Stimulated activated CD4-positive, alpha-beta T cell treated with anti-CD3 and anti-CD28 coated beads, Interleukin-2, amount 100 ng/mL, for 48 hours (primary cell): ENCODE measurements at places on chromosomes 7 and 10.
A peak's percentile ranks its signal among the peaks of the same experiment; 100 is the strongest.

GRCh38 chr7:123675181-123675473 is 19.5 kb downstream of the LMOD2 start:
- DNase-seq, result no peak

GRCh38 chr10:63994371-63994770 is 473.2 kb downstream of the REEP3 start:
- DNase-seq, result no peak

DNA sequence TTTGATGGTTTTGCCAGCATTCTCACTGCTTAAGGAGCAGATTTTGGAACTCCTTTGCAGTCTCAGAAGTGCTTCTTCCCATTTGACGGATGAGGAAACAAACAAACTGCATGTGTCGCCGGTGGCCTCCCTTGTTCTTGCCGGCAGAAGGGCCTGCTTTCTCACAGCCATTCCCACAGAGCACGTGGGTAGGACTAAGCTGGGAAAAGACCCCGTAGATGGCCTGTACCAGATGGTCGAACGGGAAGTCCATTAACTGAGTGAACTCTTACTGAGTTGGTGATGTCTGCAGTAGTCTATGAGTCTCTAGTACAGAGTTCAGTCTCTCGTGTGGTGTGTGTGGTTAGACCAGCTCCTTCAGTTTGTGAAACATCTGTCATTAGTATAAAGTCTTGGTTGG is 131.9 kb downstream of the TRRAP start:
- no peak for DNase-seq

- no peak for DNase-seq
Observed at GRCh38 chr10:113808168-113808567, 45.7 kb downstream of the DCLRE1A start.

- no peak for DNase-seq
Observed at GRCh38 chr10:118918116-118918515, 111.4 kb upstream of the NANOS1 start.

- DNase-seq, result no peak
Observed at GRCh38 chr10:13195016-13195415, 33.7 kb downstream of the MCM10 start.

GRCh38 chr7:15837306-15837950 is 150.9 kb upstream of the MEOX2 start:
- DNase-seq, result no peak

- no peak for DNase-seq
Observed at GRCh38 chr7:35251606-35252310, 2.1 kb downstream of the TBX20 start.

GRCh38 chr7:106597751-106598546 is 63.0 kb downstream of the CCDC71L start:
- no peak for DNase-seq

DNA sequence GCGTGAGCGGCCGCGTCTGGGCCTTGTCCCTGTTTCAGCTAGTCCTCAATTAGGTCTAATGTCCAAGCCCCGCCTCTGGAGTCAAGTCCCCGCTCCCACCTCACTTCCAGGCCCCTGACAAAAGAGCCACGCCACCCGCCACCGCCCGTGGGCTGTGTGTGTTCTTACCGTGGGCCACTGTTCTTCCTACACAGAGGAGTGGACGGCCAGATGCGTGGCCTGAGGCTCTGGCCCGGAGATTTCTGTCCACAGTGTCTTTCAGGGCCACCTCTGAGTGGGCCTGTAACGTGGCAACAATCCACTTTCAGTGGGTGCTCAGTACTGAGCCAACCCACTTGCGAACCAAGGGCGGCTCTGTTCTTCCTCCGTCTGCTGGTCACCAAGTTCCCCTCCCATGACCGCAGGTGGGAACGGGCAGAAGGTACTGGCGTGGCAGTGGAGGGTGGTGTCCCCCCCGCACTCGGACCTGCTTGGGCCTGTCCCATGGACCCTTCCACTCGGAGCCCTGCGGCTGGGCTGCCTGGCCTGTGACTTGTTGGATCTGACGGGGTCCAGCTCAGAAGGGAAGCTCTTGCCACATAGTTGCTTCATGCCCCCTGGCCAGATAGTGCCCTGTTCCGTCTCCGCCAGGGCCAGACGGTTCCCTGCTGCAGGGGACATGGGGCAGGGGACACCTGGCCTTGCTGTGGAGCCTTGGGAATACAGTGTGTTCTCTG is 15.0 kb upstream of the ZFAND2A start:
- no peak for DNase-seq

DNA sequence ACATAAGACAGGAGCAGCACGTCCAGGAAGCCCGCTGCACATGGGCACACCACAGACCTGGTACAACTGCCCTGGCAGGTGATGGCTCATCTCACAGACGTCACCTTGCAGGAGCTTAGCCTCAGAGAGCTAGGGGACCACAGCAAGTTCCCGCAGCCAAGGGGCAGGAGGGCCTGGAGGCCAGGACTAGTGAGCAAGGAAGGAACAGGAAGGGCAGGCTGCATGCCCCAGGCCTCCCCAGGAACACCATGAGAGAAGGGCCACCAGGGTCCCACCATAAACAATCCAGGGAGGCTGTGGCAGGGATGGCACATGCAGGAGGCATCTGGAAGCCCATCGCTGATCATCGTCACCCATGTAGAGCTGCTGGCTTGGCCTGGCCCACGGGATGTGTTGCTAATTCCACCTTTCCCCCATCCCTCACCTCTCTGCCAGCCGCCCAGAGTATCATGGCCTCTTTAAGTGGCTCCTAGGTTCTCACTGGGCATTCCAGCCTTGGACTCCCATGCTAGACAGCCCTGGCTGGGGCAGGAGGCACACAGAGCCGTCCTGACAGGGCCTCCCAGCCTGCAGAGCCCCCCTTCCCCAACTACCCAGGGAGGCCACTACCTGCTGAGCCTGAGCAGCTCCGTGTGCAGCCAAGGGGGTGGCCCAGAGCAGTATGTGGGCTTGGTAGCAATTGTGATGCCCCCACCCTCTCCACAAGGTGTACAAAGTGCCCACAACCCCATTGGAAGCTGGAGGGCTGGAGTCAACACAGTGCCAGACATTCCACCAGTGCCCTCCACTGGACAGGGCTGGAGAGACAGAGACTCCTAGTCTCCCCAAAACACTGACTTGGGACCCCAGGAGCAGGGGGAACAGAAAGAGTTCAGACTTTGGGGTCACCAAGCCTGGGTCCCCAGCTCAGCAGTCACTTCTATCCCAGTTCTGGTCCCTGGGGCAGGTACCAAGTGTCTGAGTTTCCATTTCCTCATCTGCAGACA is 35.5 kb downstream of the GRID1 start:
- no peak for DNase-seq

- DNase-seq, result no peak
Observed at GRCh38 chr7:876972-877311, 588 bp downstream of the GET4 start.

DNA sequence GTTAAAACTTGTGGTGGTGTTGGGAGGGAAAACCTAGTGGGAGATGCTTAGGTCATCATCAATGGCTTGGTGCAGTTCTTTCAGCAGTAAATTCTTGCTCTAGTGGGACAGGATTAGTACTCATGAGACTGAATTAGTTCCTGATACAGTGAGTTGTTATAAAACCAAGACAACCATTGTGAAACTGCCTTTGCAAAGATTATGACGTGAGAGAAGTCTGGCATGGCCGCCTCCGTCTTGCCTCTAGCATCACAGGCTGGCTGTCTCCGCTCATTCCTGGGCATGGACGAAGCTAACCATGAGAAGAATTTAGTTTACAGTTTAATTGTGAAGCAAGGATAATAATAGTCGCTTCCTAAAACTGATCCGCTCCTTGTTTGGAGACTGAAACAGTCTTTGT is 186.4 kb downstream of the KIF20B start:
- no peak for DNase-seq

- DNase-seq, result no peak
Observed at GRCh38 chr7:76191783-76192240, 9.9 kb upstream of the SRRM3 start.

GRCh38 chr7:144414815-144415214 is 11.3 kb upstream of the NOBOX start:
- DNase-seq, result no peak

- no peak for DNase-seq
Observed at GRCh38 chr10:109740436-109740835, 182.9 kb downstream of the XPNPEP1 start.

- DNase-seq, result no peak
Observed at GRCh38 chr10:51176976-51177695, 102.8 kb downstream of the PRKG1 start.

- no peak for DNase-seq
Observed at GRCh38 chr10:75355706-75356105, 45.9 kb downstream of the ZNF503 start.

GRCh38 chr10:132654708-132655661 is 117.4 kb downstream of the INPP5A start:
- DNase-seq, result peak; percentile 63

- peak; percentile 28 for DNase-seq
Observed at GRCh38 chr7:35624299-35625186, 70.4 kb downstream of the HERPUD2 start.

DNA sequence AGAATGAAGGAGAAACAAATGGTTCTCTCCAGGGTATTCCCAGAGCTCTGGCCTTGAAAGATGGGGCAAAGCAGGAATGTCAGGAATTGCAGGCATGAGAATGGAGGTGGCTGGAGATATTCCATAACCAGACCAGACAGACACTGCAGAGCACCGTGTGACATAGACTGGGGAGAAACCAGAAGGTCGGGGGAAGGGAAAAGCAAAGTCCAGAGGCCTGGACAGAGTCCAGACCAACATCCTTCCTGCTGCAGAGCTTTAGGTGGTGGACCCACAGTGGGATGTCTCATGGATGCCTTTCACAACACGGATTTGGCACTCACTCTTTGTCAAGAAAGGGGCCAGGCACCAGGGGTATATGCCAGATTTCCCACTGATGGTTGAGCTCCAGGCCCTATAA is 177.2 kb upstream of the INHBA start:
- DNase-seq, result no peak

DNA sequence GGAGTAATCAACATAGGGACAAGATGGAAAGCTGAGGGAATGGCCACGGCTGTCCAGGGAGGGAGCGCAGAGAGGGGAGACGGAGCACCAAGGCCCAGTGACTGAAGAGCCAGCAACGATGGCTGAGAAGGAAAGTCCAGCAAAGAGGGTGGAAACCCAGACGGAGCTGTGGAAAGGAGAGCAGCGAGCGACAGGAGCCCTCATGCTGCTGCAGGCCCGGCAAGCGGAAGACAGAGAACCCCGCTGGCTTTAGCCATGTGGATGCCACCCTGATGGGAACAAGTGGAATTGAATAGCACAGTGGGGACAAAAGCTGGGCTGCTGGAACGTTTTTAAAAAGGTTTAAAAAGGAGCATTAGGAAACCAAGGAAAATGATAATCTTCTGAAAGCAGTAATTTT is 82.9 kb upstream of the DDC start:
- no peak for DNase-seq

- DNase-seq, result no peak
Observed at GRCh38 chr7:135795846-135796570, 47.4 kb upstream of the FAM180A start.

DNA sequence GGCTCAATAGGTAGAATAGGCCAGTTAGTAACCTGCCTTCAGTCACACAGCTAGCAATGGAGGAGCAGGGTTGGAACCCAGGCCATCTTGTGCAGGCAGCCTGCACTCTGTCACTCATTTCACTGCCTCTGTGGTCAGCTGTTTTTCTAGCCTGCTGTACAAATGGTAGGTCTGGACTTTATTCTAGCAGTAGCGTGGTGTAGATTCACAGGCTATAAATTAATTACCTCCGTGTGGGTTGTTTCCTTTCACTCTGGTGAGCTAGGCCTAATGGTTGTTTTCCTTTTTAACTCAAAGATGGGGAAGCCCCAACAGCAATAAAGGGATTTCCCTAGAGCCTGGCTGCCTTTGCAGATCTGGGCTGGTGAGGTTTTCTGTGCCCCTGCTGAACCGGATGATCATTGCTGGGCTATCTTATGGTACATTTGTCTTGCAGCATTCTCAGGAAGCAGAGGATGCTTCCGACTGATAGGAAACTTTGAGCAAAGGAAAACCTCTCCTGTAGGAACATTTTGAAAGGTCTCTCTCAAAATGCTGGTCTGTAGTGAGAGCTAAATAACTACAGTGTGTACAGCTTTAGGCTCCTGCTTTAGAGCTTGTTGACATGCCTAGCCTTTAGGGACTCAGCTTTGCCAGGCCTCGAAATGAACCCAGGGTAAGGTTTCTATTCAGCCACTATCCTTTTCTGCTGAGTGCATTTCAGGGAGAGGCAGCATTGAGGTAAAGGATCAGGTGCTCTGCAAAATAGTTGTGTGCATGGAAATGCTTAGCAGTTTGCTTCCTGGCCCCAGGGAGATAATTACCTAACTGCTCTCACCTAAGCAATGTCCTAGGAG is 157.4 kb downstream of the ST7 start:
- DNase-seq, result peak; percentile 25
